ENCODE measurements at places on chromosomes 2 and 18.

DNA sequence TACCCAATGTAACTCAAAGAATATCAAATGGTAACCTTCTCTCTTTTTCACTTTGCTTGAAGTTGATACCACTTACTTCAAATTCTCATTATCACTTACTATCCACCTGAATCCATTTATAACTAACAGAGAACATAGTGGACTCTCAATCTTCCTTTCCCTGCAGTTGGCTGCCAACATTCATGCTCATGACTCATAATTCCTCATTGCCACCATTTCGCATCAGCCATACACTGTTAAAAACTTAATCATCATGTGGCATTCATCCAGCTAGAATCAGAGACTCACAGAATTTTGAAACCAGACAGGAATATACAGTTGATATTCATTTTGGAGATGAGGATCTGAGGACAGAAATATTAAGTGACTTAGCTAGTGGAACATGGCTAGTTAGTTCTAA is 56.8 kb downstream of the SLC4A10 start:
- no peak for DNase-seq

DNA sequence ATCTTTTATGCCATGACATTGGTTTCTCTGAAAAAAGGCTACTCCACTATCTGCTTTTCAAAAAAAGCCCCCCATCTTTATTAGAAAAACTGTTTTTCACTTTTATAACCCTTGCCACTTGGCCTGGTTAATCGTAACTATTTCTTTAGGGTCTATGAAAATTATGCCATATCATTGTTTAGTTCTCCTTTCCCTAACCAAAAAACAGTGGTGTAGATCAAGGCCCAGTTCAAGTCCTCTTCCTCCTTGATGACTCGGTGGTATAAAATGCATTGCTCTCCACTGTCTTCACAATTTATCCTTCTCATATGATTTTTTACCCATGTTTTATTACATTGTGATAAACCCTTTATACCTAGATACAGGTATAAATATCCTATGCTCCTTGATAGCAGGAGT is 205.5 kb downstream of the ZNF521 start:
- DNase-seq, result no peak

- DNase-seq, result no peak
Observed at GRCh38 chr18:51195086-51195450, 2.4 kb downstream of the MEX3C start.

DNA sequence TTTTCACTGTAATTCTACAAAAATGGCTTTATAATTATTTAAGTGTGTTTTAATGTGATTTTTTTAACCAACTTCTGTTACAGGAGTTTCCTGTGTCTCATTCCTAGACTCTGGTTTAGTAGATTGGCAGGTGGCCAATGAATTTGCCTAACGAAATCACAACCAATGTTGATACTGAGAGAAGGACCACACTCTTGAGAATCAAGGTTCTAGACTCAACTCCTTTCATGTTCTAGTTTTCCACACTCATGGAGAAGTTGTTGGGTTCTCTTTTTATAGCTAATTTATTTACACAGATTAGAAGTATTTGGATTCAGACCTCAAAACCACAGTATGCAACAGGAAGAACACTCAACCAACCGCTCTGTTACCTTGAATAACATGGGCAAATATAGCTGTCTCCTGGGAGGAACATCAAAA is 22.6 kb upstream of the USP34 start:
- no peak for DNase-seq

DNA sequence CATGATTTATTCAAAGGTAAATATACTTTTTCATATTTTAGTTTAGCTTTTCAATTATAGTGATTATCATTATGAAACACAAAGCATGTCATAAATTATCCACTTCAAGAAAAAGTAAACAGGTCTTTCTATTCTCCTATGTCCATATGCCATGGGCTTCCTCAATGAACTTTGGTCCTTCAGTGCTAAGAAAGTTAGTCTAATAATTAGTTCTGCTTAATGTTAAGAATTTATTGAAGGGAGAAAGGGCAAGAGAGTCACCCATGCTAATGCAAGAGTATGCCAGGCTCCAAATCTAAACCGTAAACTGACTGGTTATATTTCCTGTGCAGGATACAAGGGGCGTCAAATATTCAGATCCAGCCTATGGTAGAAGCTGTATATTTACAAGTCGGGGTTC is 96.2 kb downstream of the GORASP2 start:
- DNase-seq, result no peak

DNA sequence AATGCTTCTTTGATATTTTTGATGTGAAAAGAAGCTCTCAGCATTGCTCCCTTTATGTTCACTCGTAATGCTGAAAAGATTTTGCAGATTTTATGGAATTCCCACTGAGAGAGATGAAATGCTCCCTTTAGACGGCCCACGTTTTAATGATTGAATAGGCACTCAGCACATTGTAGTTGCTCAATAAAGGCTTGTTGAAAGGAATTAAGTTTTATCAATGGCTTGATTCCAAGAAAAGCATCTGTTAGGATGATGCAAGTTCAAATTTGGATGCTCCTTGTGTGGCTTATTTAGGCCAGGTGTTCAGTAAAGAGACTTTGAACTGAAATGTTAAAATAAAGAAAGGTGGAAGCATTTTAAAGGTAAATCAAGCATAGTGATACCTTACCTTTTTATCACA is 725.1 kb downstream of the EPHA4 start:
- DNase-seq, result no peak

DNA sequence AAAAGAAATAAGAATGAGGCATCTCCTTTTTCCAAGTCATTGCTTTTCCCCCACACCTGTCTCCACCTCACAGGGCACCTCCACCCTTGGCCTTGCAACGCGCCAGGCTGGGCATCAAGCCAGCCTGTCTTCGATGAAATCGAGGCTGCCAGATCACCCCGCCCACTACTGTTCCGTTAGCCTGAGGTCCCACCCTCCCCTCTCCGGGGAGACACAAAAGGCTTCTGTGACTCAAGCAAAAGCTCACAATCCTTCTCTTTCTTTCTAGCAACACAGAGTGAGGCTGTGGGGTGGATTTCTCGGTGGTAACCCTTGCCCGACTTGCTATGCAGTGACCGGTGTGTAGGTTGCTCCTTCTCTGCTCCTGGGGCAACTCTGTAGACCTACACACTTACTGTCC is 9.9 kb downstream of the TNP1 start:
- DNase-seq, result peak; percentile 40

DNA sequence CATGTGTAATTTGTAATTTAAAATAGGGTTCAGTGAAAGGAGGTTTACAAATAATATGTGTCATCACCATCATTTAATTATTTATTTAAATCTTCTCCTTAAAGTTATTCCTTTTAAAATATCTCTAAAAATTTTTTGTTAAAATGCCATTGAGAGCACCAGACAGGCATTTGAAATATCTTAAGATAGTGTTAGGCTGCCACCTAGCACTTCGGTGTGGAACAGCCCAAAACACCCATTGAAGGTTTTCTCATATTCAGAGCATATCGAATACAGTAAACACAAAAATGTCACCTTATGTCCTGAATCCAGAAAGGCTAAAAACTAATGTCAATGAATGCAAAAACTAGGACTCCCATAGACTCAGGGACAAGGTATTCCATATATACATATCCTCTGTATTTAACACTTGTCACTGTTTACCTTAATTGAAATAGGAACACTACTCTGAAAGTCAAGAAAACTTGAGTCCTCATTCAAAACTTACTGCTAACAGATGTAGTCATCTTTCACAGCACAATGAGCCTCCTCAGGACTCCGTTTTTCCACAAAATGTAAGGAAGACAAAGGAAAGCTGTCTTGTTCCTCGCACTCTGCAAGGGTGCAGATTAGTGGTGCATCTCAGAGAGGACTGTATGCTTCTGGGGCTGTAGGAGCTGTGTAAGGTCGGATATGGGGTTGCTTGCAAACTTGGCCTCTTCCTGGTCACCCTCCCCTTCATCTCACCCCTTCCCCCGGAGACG is 329.5 kb downstream of the PAX3 start:
- no peak for DNase-seq

Measured in stimulated activated CD4-positive, alpha-beta T cell treated with anti-CD3 and anti-CD28 coated beads, Interleukin-2, amount 100 ng/mL, for 4 hours (primary cell).